Hair follicle dermal papilla cell (primary cell): ENCODE measurements at places on chromosomes 1 and 21. TPM values are rescaled to one million over a fixed set of nuclear protein-coding genes. Genes with fewer than 3 reads are reported as not detected.

DCST2 gene
- total RNA-seq = not detected in 2 replicates

OR2T11 gene
- total RNA-seq = not detected in 2 replicates

PGM1 gene
- 77.4 and 81.3 TPM in 2 replicates for total RNA-seq

C8B gene
- total RNA-seq = not detected in 2 replicates

CTSS gene
- total RNA-seq = 4.7 and 9.4 TPM in 2 replicates

SLAMF8 gene
- total RNA-seq = 0.24 and 0.49 TPM in 2 replicates
